Activated CD4-positive, alpha-beta T cell treated with anti-CD3 and anti-CD28 coated beads for 4 hours (primary cell): ENCODE measurements at places on chromosomes 11 and 22.

GRCh38 chr22:38996105-38996504, 14.0 kb downstream of the APOBEC3B start:
- DNase-seq: no peak

- no peak for DNase-seq
Measured at GRCh38 chr11:65554057-65554818, 3.9 kb downstream of the LTBP3 start.

GRCh38 chr11:35144136-35144741, 5.3 kb downstream of the CD44 start:
- DNase-seq: peak; percentile 65

DNA sequence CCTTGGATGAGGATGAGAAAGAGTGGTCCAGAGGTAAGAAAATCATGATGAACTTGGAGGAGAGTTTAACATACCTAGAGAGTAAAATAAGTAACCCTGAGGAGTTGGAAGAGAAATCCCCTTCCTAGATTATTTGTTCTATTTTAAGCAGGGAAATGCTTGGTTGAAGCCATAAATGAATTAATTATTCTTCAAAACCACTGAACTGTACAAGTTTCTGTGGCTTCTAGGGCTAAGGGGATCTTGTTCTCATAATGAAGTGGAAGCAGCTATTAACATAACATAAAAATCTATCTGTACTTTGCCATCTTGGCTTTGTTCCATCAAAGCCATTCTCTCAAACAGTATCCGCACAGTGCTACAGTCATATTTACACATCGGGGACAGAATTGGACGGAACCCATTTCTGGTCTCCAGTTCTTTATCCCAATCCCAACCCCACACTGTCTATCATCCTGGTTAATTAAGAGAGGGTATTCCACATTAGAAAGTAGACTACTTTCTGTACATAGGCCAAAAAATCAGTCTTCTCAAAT, 14.5 kb upstream of the ARHGAP42 start:
- no peak for DNase-seq

DNA sequence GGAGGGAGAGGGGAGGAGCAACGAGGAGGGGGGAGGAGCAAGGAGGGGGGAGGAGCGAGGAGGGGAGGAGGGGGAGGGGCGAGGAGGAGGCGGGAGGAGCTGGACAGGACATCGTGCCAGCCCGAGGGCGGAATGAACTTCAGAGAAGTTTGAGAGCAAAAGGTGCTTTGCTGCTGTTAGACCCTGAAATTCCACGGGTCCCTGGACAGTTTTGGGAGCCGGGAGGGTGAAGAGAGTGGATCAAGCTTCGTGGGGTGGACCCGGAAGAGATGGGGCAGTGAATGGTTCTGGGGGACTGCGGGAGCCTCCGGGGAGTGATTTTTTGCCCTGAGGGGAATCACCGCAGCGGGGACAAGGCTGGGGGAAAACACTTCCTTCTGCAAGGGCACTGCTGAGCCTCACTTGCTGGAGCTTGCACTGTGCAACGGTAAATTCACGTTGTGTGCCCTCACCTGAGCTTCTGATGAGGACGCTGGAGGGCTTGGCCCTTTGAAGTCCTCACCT, 10.7 kb upstream of the NLRP6 start:
- DNase-seq: peak; percentile 53

GRCh38 chr11:57302489-57302888, 22.3 kb downstream of the TNKS1BP1 start:
- no peak for DNase-seq

DNA sequence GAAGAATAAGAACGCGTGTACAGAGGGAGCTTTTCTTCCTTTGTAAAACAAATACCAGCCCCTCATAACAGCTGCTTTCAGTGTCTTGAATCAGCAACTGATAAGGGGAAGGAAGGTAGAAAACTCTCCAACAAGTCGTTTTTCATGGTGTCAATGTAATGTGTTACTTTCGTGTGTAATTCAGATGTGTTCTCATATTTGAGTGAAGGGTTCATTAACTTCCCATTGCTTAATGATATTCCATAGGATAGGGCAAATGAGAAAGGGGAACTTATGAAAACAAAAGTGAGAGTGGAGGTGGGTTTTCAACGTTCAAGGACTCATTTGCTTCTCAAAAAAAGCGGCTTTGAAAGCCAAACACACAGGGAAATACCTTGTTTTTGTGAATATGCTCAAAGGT, 452.1 kb downstream of the NTM start:
- DNase-seq: no peak

- no peak for DNase-seq
Measured at GRCh38 chr22:31556627-31557203, 60.4 kb downstream of the SFI1 start.

DNA sequence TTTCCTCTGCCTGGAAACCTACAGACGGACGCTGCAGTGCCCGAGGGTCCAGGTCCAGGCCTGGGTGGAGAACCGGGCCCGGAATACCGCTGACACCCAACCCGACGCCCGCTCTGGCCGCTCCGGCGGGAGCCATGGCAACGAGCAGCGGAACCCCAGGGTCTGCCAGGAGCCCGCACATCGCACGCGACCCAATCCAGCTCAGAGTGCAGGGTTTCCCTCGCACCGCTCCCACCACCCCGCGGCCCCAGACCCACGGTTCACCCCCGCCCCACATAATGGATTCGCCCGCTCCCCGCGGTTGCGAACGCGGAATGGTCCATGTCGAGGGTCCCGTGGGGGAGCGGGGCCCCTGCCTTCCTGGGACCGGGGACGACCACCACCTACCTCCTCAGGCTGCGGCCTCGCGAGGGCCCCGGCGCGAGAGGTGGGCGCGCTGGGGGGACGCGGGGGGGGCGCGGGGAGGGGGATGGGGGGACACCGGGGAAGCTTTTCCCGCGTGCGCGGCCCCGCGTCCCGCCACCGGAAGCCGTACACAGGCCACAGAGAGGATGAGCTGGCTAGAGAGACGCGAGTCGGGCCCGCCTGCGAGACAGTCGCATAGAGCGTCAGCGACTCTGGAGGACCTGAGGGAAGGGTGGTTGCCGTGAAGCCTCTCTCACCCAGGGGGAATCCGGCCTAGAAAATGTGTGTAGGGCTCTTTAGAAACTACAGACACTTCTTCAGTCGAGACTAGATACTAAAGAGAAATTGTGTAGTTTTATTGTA, at the start of gene SSRP1:
TSS of gene SSRP1 (minus strand) at position 550 of the 768 bp plus-strand sequence. CDS start 771 bp downstream, outside the sequence.
- DNase-seq: peak; percentile 87

- no peak for DNase-seq
Measured at GRCh38 chr11:48237727-48238126, 7.2 kb upstream of the OR4X2 start.

GRCh38 chr11:105942921-105943320, 79.1 kb downstream of the MSANTD4 start:
- DNase-seq: no peak

GRCh38 chr11:8311366-8311765, 47.7 kb upstream of the LMO1 start:
- no peak for DNase-seq

GRCh38 chr11:59142530-59143507, at the start of gene FAM111A:
Gene FAM111A (plus strand): TSS chr11:59142856. CDS start chr11:59148873, 6,017 bp downstream.
- DNase-seq: peak; percentile 81

DNA sequence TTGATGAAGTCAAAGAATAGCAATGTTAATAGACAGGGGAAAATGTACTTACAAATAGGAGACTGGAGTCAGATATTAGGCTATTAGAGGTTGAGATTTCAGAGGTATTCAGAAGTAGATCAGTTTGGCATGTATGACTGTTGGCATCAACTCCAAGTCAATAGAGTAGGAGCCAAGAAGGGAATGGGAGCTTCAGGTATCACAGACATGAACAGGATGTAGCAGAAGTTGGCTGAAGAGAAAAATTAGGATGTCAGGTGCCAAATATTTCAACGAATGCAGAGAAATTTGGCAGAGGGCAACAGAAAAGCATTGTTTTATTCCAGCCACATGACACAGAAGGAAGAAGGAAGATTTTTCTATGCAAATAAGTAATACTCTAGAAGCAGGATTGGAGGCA, 69.7 kb downstream of the GLYATL1 start:
- DNase-seq: no peak

GRCh38 chr11:75245356-75246005, 4.9 kb downstream of the TPBGL start:
- DNase-seq: no peak

- no peak for DNase-seq
Measured at GRCh38 chr11:6061475-6061874, 30.9 kb upstream of the OR56A1 start.

GRCh38 chr11:7672960-7673723, at the start of gene CYB5R2:
Gene CYB5R2 (minus strand): TSS chr11:7673500. CDS start chr11:7672825, 675 bp downstream.
- DNase-seq: no peak

DNA sequence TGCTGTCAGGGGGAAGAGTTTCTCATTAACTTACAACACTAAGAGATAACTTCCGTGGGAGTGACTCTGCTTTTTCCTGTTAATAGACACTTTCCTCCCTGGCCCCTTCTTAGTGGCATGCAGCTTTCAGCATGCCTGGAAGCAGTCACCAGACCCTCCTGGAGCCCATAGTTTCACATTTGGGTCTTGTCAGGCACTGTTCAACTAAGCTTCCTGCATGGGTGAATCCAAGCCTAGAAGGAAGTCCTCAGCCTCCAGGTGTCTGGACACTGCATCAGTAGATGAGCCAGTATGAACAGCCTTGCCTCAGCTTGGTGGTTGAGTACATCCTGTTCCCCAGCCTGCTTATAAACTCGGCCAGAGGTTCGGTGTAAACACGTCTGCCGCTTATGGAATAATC, 68.1 kb downstream of the PPP6R3 start:
- DNase-seq: no peak

DNA sequence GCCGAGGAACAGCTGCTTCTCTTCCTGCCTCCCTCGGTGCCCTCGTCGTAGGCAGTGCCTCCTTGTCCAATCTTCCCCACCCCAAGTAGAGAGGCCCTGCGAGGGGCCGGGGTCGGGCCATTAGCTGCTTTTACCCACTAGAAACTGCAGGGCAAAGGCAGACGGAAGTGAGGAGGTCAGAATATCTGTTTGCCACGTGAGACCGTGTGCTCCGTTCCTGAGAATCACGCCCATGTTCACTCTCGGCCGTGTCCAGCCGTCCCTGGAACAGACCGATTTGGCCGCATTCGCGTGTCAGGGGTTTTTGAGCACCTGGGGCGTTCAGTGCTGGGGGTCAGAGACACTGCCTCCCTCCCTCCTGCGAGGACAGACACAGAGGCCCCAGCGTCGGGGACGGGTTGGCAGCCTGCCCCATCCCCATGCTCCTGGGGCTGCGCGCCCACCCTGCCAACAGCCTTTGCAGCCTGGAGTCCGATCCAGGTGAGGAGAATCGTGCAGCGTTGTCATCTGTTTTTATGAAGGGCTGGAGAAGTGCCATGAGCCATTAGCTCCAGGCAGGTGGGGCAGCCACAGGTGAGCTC, 982.2 kb downstream of the BRD1 start:
- no peak for DNase-seq

DNA sequence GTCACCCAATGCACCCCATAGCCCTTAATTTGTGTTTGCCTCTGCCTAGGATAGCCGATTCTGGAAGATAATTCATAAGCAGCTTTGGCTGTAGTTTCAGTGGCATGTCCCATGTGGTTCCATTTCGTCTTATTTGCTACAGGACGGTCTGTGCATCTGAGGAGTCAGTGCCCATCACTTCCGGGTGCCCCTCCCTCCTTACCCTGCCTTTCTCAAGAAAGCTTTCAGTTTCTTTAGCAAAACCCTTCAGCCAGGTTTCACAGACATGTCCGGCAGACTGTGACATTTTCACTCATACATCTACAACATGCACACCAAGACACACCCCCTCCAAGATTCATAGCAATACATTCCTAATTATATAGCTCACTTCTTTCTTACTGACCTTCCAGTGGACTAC, 14.3 kb downstream of the TP53AIP1 start:
- DNase-seq: no peak

GRCh38 chr22:25987948-25988347, 181.3 kb upstream of the SEZ6L start:
- no peak for DNase-seq

DNA sequence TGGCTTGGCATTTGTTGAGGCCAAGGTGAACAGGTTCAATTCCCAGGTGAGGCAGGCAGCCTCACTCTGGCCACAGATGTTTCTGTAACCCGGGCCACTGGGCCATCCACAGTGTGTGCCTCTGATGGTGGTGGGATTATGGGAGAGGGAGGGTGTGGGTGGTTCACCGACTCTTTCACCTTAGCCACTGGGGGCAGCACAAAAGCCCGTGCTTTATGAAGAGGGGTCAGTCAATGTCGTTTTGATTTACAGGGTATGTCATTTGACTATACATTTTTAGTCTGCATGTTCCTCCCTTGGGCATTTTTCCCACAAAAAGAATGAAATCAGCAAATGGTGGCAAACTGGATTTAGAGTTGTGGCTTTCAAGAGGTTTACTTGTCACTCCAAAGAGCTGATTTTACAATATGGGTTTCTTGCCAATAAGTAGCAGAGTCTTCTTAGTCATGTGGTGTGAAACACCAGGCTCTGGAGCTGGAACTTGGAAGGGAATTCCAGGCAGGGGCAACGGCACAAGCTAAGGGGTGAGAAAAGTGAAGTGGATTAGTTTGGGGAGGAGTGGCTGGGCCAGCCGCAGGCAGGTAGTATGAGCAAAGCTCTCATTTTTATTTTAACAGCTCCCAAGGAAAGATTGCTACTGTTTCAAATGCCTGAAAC, 217.8 kb upstream of the ZBED5 start:
- DNase-seq: no peak

DNA sequence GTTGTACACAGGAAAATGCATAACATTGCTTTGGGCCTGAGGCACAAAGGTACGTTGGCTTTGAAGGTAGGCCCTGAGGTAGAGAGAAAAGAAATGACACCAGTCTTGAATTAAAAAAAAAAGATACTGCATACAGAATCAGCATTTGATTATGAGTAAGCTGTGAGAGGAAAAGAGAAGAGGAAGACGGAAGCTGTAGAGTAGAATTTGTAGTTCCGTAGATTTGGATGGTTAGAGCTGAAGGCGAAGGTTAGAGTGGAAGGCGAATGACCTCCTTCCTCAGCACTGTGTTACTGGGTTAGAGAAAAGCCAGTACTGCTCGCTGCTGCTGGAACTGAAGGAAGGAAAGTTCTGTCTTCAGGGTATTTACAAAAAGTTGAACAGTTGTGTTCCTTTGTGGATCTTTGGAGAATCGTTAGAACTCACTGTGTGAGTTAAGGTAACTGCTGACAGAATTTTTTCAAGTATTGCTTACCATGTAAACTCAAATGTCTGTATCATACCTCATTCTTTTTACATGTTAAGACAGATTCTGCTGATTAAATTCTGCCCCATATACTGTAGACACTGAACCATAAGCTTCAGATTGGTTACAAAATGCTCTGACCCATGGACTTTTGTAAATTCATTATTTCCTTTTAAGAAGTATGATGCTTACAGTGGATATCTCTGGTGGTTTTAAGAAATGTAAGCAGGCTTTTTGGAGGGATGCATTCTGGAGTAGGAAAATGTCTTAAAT, 50.2 kb downstream of the MCAM start:
- DNase-seq: no peak

GRCh38 chr11:122776546-122776945, 61.8 kb upstream of the CRTAM start:
- DNase-seq: no peak

GRCh38 chr11:76339221-76339620, 41.7 kb downstream of the THAP12 start:
- no peak for DNase-seq

- no peak for DNase-seq
Measured at GRCh38 chr11:23308041-23308440, 447.8 kb upstream of the CCDC179 start.
